Activated CD4-positive, alpha-beta T cell treated with anti-CD3 and anti-CD28 coated beads, Interleukin-2, amount 50 U/mL, for 24 hours (primary cell): ENCODE measurements at places on chromosomes 5 and 9.

GRCh38 chr5:56838409-56839039 is 23.2 kb downstream of the MAP3K1 start:
- no peak for DNase-seq

- no peak for DNase-seq
Measured at GRCh38 chr5:115309751-115310370, 13.4 kb upstream of the CCDC112 start.

- DNase-seq: no peak
Measured at GRCh38 chr9:70940605-70941004, 180.8 kb downstream of the TRPM3 start.

DNA sequence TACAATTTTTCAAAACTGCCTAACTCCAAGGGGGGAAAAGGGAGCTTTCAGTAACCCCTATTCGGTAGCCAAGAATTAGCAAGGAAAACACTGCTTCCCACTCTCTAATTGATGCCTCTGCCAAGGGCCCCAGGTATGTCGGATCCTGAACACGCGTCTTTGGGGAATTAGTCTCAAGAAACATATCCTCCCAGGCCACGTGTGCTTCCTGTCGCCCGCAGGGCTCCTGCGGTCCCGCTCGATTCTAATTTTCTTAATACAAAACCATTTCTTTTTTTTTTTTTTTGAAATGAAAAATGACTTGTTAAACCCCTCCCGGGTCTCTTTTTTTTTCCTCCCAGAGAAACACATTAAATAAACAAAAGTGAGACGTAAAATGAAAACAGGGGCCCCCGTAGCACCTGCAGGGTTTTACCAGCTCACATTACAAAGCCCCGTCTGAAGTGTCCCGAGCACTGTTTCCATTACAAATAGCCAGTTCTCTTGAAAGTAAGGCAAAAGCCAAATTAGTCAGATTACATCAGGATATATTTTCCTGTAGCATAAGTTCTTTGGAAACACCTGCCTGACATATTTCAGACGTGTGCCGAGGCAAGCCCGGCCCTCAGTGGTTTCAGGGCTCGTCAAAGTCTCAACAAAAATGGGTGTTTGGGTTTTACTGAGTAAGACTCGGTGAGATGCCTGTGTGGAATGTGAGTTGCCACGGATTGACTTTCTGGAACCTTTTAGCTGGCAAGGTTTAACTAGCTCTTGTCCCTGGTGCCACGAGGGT is 21.5 kb downstream of the SMIM23 start:
- DNase-seq: no peak

- DNase-seq: no peak
Measured at GRCh38 chr9:129402371-129402739, 218.5 kb downstream of the C9orf50 start.

DNA sequence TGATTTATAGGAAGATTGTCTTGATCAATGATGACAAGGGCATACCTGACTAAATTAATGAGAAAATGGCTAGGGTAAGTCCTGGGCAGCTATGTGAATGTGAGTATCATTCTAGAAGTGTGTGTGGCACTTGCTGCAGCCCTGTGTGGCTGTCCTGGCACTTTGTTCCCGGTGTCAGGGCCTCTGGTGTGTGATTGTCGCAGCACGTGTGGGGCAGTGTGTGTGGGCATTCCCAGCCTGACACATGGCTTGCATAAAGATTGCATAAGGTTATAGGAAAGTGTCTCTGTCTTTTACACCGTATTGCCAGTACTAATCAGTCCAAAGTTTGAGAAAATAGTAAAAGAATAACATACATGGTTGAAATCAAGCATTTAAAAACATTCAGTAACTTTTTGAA is 74.4 kb downstream of the TRIO start:
- no peak for DNase-seq

- DNase-seq: no peak
Measured at GRCh38 chr9:79242489-79242888, 329.3 kb upstream of the TLE4 start.

- DNase-seq: no peak
Measured at GRCh38 chr9:72888067-72888466, 64.8 kb downstream of the ALDH1A1 start.

- no peak for DNase-seq
Measured at GRCh38 chr5:17217493-17218352, at the start of gene BASP1. Gene BASP1, plus strand, starts transcription at chr5:17217631. Its CDS starts 57,586 bp downstream, at chr5:17275217.

GRCh38 chr9:127788337-127789011 is 2.6 kb downstream of the CDK9 start:
- peak; percentile 39 for DNase-seq
